G401 (cell line): ENCODE measurements at places on chromosomes 3 and 15. TPM values are rescaled to one million over a fixed set of nuclear protein-coding genes. Genes with fewer than 3 reads are reported as not detected.

The LTK gene
- not detected in 2 replicates for total RNA-seq

The KIF7 gene
- 19.6 and 21.5 TPM in 2 replicates for total RNA-seq

The RNF123 gene
- 24.9 and 34.0 TPM in 2 replicates for total RNA-seq

The RTP1 gene
- not detected in 2 replicates for total RNA-seq

The MB21D2 gene
- total RNA-seq = 0.06 and 0.71 TPM in 2 replicates

The CCR9 gene
- not detected in 2 replicates for total RNA-seq

The CEMIP gene
- total RNA-seq = 0.43 TPM in 1 of 2 replicates, not detected in the other

The CACNA2D3 gene
- total RNA-seq = not detected in 2 replicates

The CCDC54 gene
- not detected in 2 replicates for total RNA-seq

The WDR93 gene
- 0.25 and 0.64 TPM in 2 replicates for total RNA-seq

The PCLAF gene
- 50.8 and 138 TPM in 2 replicates for total RNA-seq

The ARGFX gene
- not detected in 2 replicates for total RNA-seq

The SLC7A14 gene
- total RNA-seq = 0.06 and 0.10 TPM in 2 replicates

The TRIM42 gene
- not detected in 2 replicates for total RNA-seq

The SLC22A13 gene
- not detected in 2 replicates for total RNA-seq

The CDHR4 gene
- not detected in 2 replicates for total RNA-seq
